ENCODE measurements at places on chromosomes 7 and 10.

DNA sequence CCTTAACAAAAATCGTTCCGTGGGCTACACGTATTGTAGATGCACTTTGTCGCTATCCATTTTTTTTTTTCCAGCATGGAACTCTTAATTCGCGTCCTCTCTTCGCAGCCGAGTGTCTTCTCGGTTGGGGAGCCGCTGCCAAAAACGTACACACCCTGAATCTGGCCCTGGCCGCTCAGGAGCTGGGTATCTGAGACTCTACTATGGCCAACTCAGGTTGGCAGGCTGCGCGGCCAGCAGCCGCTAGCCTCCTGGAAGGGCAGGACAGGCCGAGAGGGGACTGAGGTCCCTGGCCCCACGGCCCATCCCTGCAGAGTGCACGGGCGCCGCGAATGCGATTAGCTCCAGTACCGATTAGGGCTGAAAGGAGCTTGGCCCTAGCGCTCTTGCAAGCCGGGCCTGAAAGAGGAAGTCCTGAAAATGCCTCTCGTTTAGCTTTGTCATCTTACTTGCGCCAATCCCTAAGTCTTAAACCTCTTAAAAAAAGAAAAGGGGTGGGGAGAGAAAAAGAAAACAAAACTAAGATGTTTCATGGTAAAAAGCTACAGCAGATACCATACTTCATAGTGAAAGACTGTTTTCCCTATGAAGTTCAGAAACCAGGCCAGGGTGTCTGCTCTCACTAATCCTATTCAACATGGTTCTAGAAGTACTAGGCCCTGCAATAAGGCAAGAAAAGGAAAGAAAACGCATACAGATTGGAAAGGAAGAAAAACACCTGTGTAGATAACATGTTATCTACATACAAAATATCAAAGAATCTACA is 113.2 kb upstream of the RHEB start:
- peak; percentile 56 for DNase-seq

- DNase-seq = no peak
These were observed 33.3 kb upstream of the HHEX start for GRCh38 chr10:92656266-92656961.

DNA sequence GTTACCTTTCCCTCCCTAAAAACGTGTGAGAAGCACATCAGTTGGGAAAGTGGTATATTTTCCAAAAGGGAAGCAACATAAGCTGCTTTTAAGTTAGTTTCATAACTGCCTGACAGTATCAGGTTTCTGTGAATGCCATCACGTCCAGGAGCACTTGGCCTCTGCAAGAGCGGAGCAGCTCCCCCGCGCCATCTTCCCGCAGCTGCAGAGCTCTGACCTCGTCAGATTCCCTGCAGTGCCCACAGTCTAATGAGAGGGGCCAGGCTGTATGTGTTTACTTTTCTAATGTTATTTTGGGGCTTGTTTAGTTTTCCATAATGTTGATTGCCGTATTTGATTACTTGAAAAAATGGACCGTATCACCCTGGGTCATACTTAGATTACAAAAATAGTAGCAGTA is 74.2 kb downstream of the MGMT start:
- no peak for DNase-seq

DNA sequence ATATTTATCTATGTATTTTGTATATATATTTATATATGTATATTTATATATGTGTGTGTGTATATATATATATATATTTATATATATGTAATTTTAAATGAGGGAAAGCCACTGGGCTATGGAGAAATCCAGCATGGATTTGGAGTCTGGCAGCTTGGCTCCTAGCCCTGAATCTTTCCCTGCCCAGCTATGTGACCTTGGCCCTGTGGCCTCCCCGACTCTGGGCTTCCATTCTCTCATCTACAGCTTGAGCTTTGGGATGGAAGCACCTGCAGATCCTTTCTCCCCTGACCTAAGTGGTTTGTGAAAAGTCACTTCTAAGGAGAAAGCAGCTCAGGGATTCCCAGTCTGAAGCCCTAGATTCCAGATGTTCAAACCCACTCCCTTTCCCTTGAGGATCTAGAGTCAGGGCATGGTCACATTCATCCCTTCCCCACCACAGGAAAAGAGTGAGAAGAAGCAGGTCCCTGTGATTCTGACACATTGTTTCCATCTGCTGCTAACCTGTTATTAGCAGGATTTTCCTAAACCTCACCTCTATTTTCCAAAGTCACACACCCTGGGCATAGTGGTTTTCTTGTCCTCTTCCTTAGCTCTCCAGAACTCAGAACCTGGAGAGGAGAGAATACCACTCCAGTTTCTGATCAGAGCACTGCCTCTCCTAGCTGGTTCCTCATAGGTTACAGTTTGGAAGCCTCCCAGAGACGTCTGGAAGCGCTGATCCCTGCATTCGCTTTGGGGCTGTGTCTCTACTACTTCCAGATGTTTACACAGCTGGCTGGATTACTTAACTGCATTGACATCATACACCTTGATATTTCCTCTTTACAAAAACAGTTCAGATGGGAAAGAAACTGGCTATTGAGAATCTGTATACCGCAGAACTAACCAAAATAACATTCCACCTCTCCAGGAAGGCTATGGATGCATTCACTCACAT is 327.5 kb upstream of the ZMIZ1 start:
- peak; percentile 70 for DNase-seq

DNA sequence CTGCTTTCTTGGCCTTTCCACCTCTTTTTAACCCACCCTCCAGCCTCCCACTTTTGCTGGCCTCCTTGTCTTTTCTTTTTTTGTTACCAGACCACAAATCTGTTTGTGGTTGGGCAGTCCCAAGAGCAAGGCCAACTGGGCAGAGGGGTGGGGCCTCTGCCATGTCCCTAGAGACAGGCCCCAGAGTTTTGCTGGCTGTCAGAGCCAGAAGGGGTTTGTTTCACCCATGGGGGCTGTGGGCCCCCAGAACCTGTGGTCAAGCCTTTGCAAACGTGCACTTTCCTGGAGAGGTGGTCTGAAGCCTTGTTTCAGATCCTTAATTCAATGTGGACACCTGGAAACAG is 10.3 kb downstream of the ZMIZ1 start:
- DNase-seq = no peak

- no peak for DNase-seq
These were observed 824 bp downstream of the RELN start for GRCh38 chr7:103988468-103989199.

DNA sequence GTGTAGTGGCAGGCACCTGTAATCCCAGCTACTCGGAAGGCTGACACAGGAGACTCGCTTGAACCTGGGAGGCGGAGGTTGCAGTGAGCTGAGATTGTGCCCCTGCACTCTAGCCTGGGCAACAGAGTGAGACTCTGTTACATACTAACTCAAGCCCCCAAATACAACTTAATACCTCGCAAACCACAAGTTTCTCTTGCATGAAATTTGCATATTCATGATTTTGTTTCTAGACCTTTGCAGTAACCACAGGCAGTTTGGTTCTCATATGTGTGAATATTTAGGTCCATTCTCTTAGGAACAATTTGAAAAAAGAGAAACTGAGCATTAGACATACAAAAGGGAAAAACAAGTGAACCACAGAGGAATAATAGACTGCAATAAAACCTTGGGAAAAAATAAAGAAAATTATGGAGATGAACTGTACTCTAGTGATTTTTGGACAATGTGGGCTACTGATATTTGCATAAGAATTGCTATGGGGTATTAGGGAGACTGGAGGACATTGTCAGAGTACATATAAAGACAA is 77.0 kb downstream of the ZNF277 start:
- DNase-seq = no peak

DNA sequence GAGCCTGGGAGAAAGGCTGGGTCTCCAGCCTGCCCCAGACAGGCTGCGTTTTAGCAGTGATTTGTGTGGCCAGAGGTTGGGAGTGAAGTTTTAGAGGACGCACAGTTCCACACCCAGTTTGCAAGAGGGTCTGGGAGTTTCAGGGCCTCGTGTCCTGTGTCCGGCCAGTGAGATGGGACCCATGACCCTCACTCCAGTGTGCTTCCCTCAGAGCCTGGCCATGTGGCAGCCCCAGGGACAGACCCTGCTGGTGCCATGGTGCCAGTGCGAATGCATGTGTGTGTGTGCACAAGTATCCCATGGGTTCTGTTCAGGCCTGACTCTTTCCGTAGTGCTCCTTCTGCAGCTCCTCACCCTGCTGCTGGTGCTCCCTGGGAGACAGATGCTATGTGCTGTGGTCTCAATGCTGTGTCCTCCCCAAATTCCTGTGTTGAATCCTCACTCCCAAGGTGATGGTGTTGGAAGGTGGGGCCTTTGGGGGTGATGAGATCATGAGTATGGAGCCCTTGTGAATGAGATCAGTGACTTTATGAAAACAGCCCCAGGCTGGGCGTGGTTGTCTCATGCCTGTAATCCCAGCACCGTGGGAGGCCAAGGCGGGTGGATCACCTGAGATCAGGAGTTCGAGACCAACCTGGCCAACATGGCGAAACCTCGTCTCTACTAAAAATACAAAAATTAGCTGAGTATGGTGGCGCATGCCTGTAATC is 16.5 kb downstream of the ECHDC3 start:
- DNase-seq = no peak

DNA sequence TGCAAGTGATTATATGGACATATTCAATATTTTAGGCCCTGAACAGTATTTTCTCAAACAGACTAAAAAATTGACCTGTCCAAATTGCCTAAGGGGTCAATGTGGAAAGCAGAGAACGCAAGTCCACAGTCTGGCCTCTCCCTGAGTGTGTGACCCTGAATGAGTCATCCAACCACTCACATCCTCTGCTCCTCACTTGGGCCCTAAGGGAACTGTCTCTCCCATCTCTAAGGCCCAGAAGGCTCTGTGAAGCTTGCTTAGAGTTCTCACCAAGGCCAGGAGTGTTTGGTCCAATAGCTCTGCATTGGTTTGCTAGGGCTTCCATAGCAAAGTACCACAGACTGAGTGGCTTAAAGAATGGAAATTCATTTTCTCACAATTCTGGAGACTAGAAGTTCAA is 155.1 kb downstream of the LSM5 start:
- no peak for DNase-seq

DNA sequence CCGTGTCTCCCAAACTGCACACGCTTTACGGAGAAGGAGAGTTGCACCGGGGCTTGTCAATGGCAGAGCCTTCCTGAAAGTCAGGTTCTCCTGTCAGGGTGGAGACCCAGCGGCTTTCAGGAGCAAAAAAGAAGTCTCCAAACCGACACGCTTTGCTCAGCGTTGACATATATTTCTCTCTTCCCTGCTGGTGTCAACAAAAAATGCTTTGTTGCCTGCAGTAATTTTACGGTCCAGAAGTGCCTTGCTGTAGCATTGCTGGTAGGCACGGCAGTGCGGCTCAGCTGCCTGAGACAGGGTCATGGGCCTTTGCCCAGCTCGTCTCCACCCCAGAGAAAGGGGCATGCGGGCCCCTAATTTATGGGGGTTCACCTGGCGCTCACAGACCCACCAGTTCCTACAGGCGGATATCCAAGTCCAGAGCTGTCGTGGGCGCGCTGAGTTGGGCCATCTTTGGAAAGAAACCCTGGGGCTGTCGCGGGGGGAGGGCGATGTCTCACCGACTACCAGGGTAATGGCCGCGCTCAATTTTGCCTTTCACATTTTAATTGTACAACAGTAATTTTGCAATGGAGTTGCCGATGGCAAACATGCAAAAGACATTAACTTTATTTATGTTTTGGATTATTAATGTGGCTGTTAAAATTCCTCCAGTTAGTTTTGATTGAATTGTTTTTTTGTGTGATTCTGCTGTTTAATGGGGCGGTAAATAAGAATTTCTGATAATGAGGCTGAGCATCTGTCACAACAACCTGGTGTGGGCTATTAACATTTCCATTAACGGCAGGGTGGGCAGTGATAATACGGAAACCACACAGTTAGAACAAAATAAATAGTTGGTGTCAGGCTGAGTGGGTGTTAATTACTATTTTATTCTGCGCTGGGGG is 478.2 kb upstream of the FOXK1 start:
- DNase-seq = no peak

DNA sequence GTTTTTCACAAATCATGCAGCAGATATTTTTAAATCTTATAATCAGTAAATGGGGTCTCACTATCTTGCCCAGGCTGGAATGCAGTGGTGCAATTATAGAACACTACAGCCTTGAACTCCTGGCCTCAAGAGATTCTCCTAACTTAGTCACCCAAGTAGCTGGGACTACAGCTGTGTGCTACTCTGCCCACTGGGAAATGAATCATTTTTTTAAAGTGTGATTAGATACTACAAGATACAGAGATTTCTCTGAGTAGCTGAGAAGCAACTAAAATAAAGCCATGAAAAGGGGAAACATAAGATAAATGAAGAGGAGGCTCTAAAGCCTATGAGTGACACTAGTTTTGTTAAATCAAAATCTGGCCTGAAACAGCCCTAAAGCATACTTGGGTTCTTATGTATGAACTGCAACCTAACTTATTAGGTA is 119.7 kb downstream of the JMJD1C start:
- DNase-seq = peak; percentile 31

DNA sequence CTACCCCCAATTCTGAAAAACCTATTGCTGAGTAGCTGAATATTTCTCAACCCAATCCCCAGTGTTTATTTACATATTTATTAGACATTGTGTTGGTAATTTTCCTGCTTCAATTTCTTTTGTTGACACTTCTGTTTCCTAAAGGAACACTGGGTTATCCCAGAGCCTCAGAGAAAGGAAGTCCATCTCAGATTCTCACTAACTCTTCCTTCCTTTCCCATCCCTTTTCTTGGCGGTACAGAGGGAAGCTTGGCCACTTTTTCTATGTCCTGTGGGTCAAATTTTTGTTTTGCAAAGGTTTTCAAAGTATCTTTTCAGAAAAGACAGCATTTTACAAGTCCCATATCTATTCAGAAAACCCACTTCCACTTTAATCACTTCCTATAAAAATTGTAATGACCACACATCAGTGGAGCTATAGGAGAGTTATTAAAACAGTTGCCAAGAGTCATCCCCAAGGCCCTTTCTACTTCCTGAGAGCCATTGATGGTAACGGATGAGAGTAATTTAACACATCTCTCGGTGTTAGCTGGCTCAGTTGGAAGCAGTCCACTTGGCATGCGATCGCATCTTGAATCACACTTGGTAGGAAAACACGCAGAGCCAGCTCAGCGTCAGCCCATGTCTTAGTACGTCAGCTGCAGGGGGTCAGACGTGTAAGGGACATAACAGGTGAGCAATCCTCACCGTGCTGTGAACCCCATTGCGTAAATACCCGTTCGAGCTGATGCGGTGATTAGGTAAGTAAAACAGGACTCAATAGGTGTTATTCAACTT is 231.1 kb upstream of the ADARB2 start:
- DNase-seq = no peak

GRCh38 chr10:72257051-72257892 is 16.5 kb upstream of the DDIT4 start:
- DNase-seq = no peak

DNA sequence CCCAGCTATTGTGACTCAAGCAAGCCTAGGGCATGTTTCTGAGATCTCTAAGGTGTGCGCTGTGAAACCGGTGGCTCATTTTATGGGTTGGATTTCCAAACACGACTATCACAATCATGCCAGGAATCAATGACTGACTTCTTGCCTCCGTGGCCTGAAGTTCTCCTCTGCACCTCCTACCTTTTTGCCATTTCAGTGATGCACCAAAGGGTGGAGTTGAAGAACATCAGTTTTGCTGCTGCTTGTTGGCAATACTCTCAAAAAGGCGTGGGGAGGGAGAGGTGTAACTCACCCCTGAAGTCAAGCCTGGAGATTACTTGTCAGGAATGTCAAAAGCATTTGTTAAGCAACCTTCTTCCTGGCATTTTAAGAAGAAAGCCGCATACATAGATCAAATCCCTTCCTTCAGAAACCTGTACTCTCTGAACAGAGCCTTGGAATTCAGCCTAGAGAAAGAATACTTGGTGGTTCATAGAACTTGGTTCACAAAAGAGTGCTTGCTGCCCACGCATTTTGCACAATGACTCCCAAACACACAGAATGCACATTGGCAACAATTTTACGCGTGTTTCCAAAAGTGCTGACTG is 41.0 kb downstream of the KIAA1217 start:
- DNase-seq = peak; percentile 3

Data from AG10803 (cell line).